ENCODE measurements at places on chromosomes 4 and X.
A peak's percentile ranks its signal among the peaks of the same experiment; 100 is the strongest.

- no peak for DNase-seq
These were observed 113.1 kb downstream of the QDPR start for GRCh38 chr4:17398805-17399204.

DNA sequence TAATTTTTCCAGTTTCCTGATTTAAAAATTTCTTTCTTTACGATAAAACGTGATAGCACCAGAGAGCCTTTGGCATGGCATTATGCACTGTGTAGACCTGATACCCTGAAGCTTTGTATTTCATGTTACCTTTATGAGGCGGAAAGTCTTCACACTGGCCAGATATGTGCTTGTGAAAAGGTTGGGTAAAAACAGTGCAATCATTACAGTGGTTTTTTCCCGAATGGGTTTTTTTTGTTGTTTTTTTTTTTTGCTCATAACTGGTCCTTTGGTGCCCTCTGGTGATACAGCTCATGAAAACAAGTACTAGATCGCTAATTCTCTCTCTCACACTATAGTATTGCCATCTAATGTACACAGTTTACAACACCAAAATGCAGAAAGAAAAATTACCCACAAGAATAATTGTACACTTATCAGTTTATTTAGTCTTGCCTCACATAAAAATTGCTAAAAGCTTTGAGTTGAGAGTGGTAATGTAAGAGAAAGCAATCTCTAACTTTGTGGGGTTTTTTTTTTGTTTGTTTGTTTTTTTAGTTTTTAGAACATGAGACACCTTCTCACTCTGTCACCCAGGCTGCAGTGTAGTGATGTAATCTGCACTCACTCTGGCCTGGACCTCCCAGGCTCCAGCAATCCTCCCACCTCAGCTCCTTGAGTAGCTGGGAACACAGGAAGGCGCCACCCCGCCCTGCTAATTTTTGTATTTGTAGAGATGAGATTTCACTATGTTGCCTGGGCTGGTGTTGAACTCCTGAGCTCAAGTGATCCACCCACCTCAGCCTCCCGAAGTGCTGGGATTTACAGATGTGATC is 21.3 kb downstream of the SPCS3 start:
- peak; percentile 77 for DNase-seq

GRCh38 chr4:164337219-164337944 is 416.5 kb upstream of the SMIM31 start:
- no peak for DNase-seq

DNA sequence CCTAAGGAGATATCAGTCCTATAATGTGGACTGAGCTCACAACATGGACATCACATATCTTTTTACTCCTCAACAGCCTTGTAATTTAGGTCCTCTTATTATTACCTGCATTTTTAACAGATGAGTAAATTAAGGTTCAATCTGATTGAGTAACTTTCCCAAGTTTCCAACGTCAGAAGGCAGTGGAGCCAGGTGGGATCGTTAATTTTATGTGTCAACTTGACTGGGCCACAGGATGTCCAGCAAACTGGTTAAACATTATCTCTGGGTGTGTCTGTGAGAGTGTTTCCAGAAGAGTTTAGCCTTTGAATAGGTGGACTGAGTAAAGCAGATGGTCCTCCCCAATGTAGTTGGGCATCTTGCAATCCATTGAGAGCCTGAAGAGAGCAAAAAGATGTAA is 59.0 kb upstream of the SLIT2 start:
- no peak for DNase-seq

GRCh38 chr4:8417071-8417614 is 23.4 kb downstream of the ACOX3 start:
- no peak for DNase-seq

DNA sequence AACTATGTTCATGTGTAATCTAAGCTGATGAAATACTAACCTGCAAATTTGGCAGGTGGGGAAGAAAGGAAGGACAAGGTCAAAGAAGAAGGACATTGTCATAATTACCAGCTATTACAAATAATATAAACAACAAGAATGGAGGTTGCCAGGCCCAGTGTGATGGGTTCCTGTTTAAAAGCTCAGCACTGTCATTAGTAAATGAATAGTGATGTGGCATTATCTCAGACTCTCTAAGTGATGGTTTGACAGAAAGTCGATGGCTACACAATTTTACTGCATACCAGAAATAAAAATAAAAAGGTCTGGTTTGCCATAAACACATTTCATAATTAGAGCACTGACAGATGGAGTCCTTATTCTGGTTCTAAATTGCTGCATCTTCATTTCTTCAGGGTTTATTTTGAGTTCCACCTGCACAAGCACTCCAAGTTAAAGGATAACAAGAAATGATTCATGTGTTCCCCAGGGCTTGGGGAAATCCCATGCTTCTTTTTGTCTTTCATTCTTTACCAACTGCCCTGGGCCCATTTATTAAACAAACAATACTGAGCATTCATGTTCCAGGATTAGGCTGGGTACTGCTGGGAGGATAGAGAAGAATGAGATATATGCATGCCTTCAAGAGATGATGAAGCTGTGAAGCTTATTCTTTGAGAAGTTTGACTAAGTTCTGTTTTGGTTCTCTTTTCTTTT is 367.8 kb upstream of the RASGEF1B start:
- no peak for DNase-seq

All from KBM-7 (cell line).